Astrocyte (in vitro differentiated cells and primary cell): ENCODE measurements at places on chromosomes 2 and 18.

GRCh38 chr18:67599277-67599676 lies 82.8 kb upstream of the DSEL start:
- DNase-seq = peak; percentile 84

DNA sequence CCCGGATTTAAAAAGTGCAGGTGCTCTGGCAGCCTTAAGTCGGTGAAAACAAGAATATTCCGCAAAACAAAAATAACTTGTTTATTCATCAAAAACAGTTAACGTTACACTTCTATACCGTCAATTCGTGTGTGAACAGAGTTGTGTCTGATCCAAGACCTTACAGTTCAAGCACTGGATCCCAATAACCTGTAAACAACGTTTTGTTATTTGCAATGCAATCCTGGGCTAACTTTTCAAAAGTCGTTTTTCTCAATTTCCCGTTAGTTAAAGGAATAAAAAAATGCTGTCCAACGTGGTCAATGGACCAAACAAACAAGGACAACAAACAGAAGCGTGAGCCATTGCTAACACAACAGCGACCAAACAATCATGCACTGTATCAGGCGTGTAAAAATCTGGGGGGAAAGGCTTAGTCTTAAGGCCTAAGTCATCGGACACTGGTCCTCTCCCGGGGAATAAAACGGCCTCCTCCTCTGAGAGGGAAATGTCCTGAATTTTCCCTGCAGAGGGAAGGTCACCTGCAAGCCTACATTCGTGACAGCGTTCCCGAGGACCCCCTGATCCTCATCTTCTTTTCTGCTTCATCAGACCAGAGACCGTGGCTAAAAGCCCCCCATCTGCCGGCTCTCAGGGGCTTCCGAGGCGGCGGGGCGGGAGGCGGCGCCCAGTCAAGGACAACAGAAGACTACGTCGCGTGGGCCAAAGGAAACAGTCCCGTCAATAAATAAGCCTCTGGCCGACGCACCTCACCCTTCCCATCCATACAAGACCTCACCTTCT lies 490 bp downstream of the NDUFS1 start:
- DNase-seq = peak; percentile 29

DNA sequence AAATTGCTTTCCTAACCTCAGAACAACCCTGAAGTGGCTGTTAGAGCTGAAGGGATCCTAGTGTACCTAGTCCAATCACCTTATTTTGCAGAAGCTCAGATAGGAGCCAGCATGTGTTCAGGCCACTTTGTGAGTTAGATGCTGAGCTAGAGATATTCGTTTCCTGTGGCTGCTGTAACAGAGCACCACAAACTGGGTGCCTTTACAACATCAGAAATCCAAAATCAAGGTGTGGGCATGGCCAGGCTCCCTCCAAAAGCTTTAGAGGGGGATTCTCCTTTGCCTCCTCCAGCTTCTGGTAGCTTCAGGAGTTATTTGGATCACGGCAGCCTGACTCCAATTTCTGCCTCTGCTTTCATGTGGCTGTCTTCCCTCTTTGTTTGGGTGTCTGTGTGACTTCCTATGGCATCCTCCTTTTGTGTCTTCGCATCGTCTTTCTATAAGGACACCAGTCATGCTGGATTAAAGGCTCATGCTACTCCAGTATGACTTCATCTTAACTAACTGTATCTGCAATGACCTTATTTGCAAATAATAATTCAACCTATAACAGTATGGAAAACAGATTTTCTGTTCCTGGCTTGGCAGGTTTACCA lies 86.3 kb upstream of the TGFA start:
- DNase-seq = no peak

GRCh38 chr2:226600802-226601201 lies 198.8 kb downstream of the IRS1 start:
- DNase-seq = no peak

- peak; percentile 31 for DNase-seq
These were observed at the start of gene DYSF for GRCh38 chr2:71453404-71454220. Gene DYSF, plus strand, starts transcription at chr2:71453561.

GRCh38 chr2:99877963-99878362 lies 264.4 kb downstream of the AFF3 start:
- DNase-seq = no peak

DNA sequence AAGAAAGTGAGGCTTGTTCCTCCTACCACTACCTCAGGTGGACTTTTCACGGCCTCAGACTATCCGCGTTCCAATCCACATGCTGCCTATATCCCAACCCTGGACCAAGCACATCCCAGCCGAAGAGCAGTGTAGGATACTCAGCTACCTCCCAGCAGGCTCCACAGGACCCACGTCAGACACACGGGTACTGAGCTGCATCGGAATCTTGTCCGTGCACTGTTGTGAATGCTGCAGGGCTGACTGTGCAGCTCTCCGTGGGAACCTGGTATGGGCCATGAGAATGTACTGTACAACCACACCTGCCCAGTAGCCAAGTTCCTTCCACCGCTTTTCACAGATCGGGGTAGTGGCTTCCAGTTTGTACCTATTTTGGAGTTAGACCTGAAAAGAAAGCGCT lies 22.3 kb downstream of the IL37 start:
- DNase-seq = no peak

DNA sequence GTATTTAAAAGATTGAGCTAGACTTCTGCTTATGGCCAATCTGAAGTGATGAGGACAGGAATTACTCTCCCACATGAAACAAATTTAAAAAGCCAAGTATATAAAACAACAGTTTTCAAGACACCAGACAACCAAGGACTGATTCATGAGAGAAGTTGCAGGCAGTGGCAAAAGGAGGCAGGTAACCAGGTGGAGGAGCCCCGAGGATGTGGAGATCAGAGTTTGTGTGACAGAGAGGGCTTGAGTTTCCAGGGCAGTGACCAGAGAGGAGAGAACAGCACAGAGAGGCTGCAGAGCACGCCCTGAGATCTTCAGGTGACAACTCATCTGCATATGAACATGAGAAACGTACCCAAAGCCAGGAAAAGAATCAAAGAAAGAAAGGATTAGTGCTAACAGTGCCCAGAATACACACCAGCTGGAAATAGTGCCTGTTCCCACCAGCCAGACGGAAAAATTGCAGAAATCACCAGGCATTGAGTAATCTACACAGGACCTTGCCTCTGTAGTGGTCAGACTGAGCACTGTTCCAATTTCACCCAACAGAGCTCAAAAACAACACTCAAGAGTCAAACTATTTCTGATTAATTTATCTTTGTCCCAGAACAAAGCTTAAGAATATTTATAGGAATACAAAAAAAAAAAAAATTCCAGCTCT lies 173.1 kb downstream of the SEPTIN10 start:
- peak; percentile 24 for DNase-seq

GRCh38 chr2:38948387-38948882 lies 58.8 kb downstream of the ARHGEF33 start:
- DNase-seq = no peak

- DNase-seq = no peak
These were observed 58.6 kb downstream of the CERS6 start for GRCh38 chr2:168514692-168515091.

- peak; percentile 90 for DNase-seq
These were observed 36.1 kb downstream of the LIMS1 start for GRCh38 chr2:108570416-108570815.

DNA sequence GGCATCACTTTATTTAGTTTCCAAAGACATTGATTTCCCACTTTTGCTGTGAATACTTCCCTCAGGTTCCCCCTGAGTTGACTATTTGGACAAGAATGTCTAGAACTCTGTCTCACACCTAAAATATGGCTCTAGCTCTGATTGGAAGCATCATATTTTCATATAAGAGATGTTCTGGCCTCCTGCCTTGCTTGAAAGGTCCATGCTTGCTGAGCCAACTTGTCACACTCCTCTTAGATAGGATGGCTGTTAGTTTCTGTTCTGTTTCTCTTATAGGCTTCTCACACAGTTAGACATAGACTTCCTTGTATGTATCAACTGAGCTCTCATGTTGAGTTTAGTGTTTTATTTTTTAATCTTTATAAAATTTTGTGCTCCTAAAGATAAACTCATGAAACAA lies 87.1 kb downstream of the CNTNAP5 start:
- peak; percentile 0 for DNase-seq

DNA sequence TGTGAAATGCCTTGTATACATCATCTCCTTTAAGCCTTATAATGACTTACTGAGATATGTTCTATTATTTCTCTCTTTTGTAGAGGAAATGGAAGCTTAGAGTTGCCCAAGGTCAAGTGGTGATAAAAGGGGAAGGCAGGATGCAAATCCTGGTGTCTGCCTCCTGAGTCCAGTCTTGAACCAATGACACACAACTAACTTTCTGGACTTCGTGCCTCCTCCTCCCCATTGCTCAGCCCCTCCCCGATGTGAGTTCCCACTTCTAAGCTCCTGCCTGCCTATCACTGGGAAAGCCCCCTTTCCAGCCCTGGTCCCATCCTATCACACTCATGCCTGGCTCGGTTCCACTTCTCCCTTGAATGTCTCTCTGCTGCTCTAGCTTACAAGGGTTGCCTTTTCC lies 6.9 kb upstream of the CTIF start:
- DNase-seq = no peak
